ENCODE measurements at places on chromosomes 5 and 9. TPM values are rescaled to one million over a fixed set of nuclear protein-coding genes. Genes with fewer than 3 reads are reported as not detected.

DNA sequence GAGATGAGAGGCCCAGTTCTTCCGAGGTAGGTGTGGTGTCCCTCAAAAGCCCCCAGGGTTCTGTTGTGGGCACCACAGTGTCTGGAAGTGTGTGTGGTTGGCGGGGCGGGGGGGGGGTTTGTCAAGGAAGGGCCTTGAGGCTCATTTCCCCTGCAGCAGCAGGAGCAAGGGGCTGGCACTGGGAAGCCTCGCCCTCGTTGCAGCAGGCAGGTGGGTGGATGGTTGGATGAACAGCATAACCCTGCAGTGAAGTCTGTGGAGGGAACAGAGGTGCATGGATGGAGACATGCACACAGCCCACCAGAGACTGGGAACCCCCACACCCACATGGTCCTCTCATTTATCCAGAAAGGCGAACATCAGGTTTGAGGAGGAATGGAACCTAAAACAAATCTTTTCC, 2.0 kb upstream of the SPATA31E1 start:
- no peaks in the 10 kb centered on the region for H3K27me3 ChIP-seq
- no peak overlapping the region for H3K27ac ChIP-seq
- no peak overlapping the region for H3K4me3 ChIP-seq
- DNase-seq, result no peak
- no peaks in the 10 kb centered on the region for H3K36me3 ChIP-seq

Gene CDX1
- total RNA-seq, result not detected

- no peak overlapping the region for H3K27ac ChIP-seq
- DNase-seq, result no peak
- no peak overlapping the region for H3K4me3 ChIP-seq
- no peaks in the 10 kb centered on the region for H3K27me3 ChIP-seq
- H3K36me3 ChIP-seq, result no peaks in the 10 kb centered on the region
Observed at GRCh38 chr9:91682806-91683205, 259.2 kb upstream of the NFIL3 start.

Gene MLANA
- total RNA-seq, result not detected

DNA sequence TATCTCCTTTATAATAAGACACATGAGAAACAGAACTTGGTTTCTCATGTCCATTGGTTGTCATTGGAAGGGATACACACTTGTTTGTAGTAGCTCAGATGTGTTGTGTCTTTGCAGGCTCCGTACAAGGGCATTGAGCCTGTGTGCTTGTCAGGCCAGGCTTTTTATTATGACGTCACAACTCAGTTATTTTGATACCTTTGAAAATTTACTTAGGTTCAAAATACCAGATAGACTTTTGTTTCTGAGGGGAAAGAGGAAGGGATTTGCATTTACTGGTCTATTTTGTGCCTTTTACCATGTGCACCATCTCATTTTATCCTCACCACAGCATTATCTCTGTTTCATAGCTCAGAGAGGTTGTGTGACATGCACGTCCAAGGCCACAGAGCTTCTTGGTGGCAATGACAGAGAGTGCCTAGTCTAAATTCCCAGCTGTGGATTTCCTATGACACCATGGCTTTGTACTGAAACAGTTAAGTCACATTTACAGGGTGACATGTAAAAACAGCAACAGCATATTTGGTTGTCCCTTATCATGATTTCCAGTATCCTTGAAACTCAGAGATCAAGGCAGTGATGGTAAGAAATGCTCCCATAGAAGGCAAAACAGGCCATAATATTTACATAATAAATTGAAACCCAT, 268.7 kb downstream of the AOPEP start:
- no peaks in the 10 kb centered on the region for H3K4me1 ChIP-seq
- H3K27me3 ChIP-seq, result peaks cover 2% of the 10 kb centered on the region
- no peaks in the 10 kb centered on the region for H3K36me3 ChIP-seq
- no peak overlapping the region for H3K27ac ChIP-seq
- no peak overlapping the region for H3K4me3 ChIP-seq
- no peak for DNase-seq

DNA sequence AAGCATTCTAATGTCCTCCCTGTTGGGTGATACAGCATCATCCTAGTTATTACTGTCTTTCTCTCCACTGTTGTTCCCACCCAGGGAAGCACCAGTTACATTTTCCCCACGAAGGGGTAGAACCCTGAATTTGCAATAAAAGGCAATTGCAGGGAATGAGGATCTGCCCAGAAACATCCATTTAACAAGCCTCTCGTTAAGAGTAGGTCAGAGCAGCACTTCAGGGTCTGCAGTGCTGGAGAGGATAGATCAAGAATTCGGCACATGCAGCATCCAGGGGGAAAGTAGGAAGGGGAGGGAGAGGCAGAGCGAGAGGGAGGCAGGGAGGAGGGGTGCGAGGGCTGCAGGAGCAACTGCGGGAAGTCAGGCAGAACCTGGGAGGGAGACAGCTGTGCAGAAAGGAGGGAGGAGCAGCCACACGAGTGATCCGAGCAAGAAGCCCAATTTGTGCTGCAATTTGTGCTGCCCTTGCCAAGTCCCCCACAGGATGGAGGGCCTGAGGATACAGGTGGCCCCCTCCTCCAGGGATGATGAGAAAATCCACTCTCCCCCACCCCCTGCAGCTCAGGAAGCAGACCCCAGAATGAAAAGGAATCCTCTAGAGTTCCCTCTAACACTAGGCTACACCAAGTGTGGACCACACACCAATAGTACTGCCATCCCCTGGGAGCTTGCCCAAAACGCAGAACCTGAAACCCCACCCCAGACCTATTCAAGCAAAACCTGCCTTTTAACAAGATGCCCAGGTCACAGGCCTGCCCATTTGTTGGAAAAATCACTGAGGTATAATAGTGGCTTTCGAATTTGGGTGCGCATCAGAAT, 62.2 kb downstream of the EPB41L4B start:
- no peak overlapping the region for H3K4me3 ChIP-seq
- no peaks in the 10 kb centered on the region for H3K36me3 ChIP-seq
- H3K27me3 ChIP-seq, result no peaks in the 10 kb centered on the region
- H3K4me1 ChIP-seq, result no peaks in the 10 kb centered on the region
- no peak for DNase-seq

- H3K4me3 ChIP-seq, result no peak overlapping the region
- H3K27ac ChIP-seq, result no peak overlapping the region
- DNase-seq, result no peak
- H3K4me1 ChIP-seq, result no peaks in the 10 kb centered on the region
- no peaks in the 10 kb centered on the region for H3K36me3 ChIP-seq
Observed at GRCh38 chr5:16542236-16542635, 74.6 kb downstream of the RETREG1 start.

- H3K27ac ChIP-seq, result no peak overlapping the region
- no peaks in the 10 kb centered on the region for H3K36me3 ChIP-seq
- no peaks in the 10 kb centered on the region for H3K4me1 ChIP-seq
- no peak overlapping the region for H3K4me3 ChIP-seq
- H3K27me3 ChIP-seq, result no peaks in the 10 kb centered on the region
Observed at GRCh38 chr9:89189215-89189614, 10.6 kb upstream of the SHC3 start.

DNA sequence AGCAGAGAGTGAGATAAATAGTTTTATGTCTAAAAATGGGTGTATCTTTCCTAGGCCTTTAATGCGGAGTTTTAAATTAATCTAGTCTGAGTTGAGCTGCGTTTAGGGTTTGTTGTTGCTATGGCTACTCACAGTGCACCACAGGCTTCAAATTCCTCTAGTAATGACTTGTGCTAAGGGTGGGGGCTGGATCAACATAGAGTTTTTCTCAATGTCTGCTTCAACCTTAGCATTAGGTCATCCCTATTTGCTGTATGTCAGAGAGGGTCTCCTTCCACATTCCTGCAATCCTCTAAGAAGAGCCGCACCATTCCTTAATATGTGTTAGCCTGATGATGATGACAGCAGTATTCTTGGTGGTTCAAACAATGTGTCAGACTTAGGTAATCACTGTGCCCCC, 465.6 kb upstream of the KIF2A start:
- peaks cover 2% of the 10 kb centered on the region for H3K27me3 ChIP-seq
- no peak for DNase-seq
- no peak overlapping the region for H3K27ac ChIP-seq
- H3K4me3 ChIP-seq, result no peak overlapping the region
- H3K36me3 ChIP-seq, result no peaks in the 10 kb centered on the region

DNA sequence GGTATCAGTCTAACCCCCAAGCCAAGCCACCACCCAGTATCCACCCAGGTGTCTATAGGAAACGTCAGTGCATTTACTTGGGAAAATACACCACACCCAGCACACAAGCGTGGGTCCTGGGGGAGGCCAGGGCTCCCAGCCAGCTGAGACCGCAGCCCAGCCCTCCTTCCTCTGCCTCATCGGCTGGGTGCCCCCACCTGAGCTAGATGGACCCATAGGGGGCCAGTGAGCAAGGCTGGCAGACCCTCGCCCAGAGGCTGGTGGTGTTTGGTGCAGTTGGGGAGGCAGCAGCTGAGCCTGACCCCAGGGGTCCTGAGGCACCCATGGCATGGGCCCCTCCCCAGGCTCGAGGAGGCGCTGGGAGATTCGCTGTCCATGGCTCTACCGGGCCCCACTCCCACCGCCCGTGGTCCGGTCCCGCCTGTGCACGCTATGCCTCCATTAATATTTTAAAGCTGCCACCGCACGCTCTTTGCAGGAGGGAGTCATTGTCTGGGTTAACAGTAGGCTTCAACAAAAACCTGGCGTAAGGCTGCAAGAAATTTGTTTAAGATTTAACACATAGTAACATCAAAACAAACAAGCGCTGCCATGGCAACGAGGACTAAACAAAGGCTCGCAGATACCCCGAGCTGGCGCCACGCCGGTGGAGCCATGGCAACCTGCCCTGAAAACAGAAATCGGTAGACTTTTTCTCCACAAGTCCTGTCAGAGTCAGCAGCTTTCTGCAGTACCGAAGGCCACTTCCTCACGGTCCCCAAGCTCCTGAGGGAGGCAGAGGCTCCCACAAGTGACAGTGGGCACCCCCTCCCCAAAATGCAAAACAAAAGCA, 20.6 kb downstream of the TPPP start:
- no peak overlapping the region for H3K4me3 ChIP-seq
- H3K36me3 ChIP-seq, result no peaks in the 10 kb centered on the region
- H3K4me1 ChIP-seq, result peaks cover 24% of the 10 kb centered on the region
- peak; percentile 93 for DNase-seq
- no peak overlapping the region for H3K27ac ChIP-seq
- H3K27me3 ChIP-seq, result peaks cover 3% of the 10 kb centered on the region

Gene SLC12A7
- 92.5 TPM for total RNA-seq

DNA sequence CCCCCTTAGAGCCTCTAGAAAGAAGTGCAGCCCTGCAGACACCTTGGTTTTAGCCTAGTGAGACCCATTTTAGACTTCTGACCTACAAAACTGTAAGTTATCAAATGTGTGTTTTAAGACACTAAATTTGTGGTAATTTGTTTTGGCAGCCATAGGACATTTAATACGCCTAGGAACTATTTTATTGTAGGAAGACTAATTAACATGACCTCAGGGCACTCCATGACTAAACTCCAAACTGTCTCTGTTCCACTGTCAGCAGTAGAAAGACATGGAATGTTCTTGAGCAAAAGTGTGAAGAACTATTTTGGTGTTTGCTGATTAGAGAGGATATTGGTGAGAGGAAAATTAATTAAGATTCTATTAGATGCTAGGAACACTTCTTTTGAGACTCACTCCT, 4.1 kb upstream of the APC start:
- DNase-seq, result no peak
- no peaks in the 10 kb centered on the region for H3K27me3 ChIP-seq

Gene BARX1
- total RNA-seq, result not detected

Gene NMUR2
- total RNA-seq, result not detected

- H3K27ac ChIP-seq, result peak overlapping the region; percentile 6
- H3K27me3 ChIP-seq, result no peaks in the 10 kb centered on the region
- no peak for DNase-seq
Observed at GRCh38 chr5:176658817-176659511, 11.7 kb downstream of the TSPAN17 start.

- H3K36me3 ChIP-seq, result no peaks in the 10 kb centered on the region
- H3K27ac ChIP-seq, result no peak overlapping the region
- H3K27me3 ChIP-seq, result no peaks in the 10 kb centered on the region
- H3K4me3 ChIP-seq, result no peak overlapping the region
- H3K4me1 ChIP-seq, result no peaks in the 10 kb centered on the region
Observed at GRCh38 chr5:156230887-156231286, 96.1 kb upstream of the SGCD start.

DNA sequence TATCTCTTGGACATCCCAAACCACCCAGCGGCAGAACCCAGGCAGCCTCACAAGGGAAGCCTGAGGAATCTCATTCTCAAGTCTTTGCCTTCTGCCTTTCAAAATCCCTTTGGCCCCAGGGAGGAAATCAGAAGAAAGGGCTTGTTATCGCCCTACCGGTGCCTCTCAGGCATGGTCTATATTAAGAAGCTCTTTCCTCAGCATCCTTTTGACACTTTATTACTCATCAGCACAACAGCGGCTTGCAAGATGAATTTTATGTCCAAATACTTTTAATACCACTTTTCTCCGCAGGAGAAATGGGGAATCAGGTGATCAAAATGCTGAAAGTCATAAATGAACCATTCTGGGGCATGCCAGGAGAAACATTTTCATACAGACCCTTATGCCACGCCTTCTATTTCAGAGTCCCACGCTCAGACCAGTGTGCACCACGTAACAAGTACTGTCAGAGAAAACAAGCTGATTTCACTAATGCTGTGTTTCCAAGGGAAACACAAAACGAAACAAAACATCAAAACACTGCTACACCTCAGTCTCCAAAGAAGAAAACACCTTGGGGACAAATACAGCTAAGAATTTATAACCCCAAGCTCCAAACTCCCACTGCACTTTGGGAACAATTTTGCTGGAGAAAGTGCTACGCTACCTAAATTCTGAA, 30.0 kb downstream of the RAPGEF1 start:
- peak overlapping the region; percentile 62 for H3K27ac ChIP-seq
- H3K36me3 ChIP-seq, result peaks cover 8% of the 10 kb centered on the region
- no peak overlapping the region for H3K4me3 ChIP-seq
- no peaks in the 10 kb centered on the region for H3K27me3 ChIP-seq

Gene DNAJB5
- total RNA-seq, result 2.4 TPM

Gene SLC46A2
- total RNA-seq, result 0.23 TPM

GRCh38 chr5:38715696-38716095, 130.1 kb upstream of the OSMR start:
- H3K4me3 ChIP-seq, result no peak overlapping the region
- no peaks in the 10 kb centered on the region for H3K4me1 ChIP-seq
- no peak for DNase-seq
- H3K27ac ChIP-seq, result no peak overlapping the region

Gene SH3TC2
- 0.58 TPM for total RNA-seq

Gene CAMK4
- 7.9 TPM for total RNA-seq

Gene FGFR4
- total RNA-seq, result 0.72 TPM

Gene C7
- not detected for total RNA-seq

- H3K4me1 ChIP-seq, result no peaks in the 10 kb centered on the region
- H3K36me3 ChIP-seq, result peaks cover 16% of the 10 kb centered on the region
- H3K27ac ChIP-seq, result no peak overlapping the region
- no peak for DNase-seq
- H3K4me3 ChIP-seq, result no peak overlapping the region
- H3K27me3 ChIP-seq, result no peaks in the 10 kb centered on the region
Observed at GRCh38 chr5:112787261-112787660, 49.6 kb downstream of the APC start.

DNA sequence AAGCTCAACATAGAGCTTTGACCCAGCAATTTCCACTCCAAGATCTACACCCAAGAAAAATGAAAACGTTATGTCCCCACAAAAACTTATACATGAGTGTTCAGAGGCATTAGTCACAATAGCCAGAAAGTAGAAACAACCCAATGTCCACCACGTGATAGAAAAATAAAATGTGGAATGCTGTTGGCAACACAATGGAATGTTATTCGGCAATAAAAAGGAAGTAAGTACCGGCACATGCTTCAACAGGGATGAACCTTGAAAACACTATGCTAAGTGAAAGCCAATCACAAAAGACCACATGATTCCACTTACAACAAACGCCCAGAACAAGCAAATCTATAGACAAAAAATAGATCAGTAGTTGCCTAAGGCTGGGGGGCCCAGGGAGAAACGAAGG, 6.0 kb downstream of the UBQLN1 start:
- H3K4me1 ChIP-seq, result peaks cover 9% of the 10 kb centered on the region
- H3K27me3 ChIP-seq, result no peaks in the 10 kb centered on the region
- no peak for DNase-seq
- H3K4me3 ChIP-seq, result no peak overlapping the region

Gene CNTNAP3
- 0.20 TPM for total RNA-seq
